ENCODE measurements at places on chromosomes 6 and 20.

GRCh38 chr6:40520678-40521077 lies 66.5 kb downstream of the LRFN2 start:
- no peak for DNase-seq

DNA sequence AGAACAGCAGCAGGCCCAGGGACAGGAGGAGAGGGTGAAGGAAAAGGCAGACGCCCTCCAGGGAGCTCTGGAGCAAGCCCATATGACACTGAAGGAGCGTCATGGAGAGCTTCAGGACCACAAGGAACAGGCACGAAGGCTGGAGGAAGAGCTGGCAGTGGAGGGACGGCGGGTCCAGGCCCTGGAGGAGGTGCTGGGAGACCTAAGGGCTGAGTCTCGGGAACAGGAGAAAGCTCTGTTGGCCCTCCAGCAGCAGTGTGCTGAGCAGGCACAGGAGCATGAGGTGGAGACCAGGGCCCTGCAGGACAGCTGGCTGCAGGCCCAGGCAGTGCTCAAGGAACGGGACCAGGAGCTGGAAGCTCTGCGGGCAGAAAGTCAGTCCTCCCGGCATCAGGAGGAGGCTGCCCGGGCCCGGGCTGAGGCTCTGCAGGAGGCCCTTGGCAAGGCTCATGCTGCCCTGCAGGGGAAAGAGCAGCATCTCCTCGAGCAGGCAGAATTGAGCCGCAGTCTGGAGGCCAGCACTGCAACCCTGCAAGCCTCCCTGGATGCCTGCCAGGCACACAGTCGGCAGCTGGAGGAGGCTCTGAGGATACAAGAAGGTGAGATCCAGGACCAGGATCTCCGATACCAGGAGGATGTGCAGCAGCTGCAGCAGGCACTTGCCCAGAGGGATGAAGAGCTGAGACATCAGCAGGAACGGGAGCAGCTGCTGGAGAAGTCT lies 25.5 kb downstream of the C20orf173 start:
- no peak for DNase-seq

DNA sequence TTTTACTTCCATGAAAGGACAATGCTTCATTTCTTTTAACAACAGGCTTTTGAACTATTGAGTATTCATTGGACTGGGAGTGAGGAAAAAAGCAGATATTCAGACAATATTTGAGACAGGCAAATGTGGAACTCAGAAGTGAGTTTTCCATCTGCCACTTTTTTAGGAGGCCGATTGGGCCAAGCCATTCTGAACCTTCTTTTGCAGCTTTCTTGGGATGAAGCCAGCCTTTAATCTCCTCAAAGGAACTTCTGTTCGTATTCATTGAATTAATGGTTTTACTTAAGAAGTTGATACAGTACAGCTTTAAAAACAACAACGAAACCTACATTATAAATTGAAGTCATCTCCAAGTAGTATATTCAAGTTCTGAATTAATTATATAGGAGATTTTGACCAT lies 187.1 kb upstream of the RNF217 start:
- no peak for DNase-seq

DNA sequence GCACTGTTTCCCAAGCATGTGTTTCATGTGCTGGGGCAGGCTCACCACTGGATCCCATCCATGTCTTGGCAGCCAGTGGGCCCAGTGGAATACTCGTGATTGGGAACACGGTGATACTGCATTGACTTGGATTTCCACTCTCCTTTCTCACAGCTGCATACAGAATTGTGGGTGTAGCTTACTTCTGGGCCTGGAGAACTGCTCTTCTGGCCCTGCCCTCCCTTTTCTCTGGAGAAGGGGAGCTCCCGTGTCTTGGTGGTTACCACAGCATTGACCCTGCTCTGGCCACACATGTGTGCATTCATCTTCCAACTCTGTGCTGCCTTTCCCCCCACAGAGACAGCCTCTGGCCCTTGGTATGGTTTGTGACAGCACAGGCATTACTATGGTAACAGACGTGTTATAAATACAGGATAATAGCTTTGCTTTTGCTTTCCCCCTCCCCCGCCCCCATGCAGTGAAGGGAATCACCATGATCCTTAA lies 21.6 kb downstream of the SOBP start:
- DNase-seq = no peak

DNA sequence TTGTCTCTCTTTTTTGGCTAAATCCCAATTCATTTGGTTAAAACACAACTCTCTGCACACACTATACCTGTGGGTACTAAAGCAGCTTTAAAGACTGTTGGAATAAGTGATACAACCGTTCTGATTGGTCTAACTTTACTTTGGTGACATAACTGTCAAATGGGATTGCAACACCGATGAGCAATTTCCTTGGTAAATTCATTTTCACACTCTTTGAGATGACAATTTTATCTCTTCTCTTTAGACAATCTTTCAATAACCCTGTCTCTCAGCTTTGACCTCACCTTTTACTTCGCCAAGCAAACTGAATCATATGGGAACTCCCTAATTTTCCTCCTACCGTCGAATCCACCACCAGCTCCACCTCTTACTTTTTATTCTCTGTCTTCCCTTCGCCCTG lies 60.8 kb downstream of the ECT2L start:
- DNase-seq = no peak

GRCh38 chr6:91088976-91089375 lies 502.1 kb upstream of the MAP3K7 start:
- DNase-seq = no peak

DNA sequence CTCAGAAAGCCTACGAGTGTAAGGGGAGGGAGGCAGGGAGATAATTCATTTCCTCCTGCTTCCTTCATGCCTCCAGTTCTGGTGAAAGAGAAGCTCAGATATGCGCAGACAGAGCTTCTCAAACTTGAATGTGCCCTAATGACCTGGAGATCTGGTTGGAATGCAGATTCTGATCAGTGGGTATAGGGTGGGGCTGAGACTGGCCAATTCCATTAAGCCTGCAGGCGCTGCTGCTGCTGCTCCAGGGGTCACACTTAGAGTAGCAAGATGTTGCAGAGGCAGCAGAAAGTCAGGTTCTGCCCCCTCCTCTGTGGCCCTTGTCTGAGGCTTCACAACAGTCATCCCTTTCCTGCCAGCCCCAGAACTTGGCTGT lies 161.0 kb downstream of the DHX35 start:
- no peak for DNase-seq
